ENCODE measurements at places on chromosomes 2 and 18.

DNA sequence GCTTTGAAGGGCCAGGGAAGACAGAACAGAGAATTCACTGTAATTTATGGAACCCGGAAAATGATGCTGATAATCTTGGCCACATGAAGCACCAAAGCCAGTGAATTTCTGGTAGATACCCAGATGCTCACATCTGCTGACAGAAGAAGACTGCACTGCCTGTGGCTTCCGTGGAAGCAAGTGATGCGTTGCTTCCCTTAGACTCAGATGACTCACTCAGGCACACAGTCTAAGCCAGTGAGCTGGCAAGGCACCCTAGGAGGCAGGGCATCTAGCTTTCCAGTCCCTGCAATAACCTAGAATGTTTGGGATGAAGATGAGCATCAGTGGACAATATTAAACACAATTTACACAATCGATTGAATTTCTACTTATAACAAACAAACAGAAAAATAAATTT is 284.7 kb downstream of the CMPK2 start:
- no peak for DNase-seq

GRCh38 chr2:1742301-1742680 is 2.0 kb downstream of the PXDN start:
- DNase-seq, result no peak

GRCh38 chr2:74560591-74560990 is 6.1 kb downstream of the DOK1 start:
- DNase-seq, result no peak

GRCh38 chr2:97816411-97816810 is 103.0 kb downstream of the ZAP70 start:
- no peak for DNase-seq

DNA sequence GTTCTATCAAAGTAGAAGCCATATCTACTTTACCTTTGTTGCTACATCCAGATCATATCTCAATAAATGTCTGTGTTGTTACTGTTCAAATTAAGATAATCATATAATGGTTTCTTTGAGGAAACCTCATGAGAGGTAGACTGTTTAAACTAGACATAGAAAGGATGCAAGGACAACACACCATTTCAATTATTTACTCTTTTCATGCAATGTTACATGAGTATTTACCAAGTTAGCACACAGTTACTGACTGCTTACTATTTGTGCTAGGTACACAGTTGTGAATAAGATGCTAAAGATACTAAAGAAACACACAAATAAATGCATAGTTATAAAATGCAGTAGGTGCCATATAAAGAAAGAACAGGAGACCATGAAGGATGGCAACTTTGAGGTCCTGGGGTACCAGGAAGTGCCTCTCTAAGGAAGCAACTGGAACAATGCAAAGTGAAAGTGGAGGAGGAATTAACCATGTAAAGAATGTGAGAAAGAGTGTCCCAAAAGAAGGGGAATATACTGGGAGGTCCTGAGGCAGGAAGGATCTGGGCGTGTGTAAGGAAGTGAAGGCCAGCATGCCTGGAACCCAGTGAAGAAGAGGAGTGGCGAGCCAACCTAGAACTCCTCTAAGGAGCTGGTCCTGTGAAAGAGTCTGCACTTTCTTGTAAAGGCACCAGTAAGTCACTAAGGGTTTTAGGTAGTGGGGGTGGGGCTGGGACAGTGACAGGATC is 39.4 kb downstream of the RBMS1 start:
- no peak for DNase-seq

DNA sequence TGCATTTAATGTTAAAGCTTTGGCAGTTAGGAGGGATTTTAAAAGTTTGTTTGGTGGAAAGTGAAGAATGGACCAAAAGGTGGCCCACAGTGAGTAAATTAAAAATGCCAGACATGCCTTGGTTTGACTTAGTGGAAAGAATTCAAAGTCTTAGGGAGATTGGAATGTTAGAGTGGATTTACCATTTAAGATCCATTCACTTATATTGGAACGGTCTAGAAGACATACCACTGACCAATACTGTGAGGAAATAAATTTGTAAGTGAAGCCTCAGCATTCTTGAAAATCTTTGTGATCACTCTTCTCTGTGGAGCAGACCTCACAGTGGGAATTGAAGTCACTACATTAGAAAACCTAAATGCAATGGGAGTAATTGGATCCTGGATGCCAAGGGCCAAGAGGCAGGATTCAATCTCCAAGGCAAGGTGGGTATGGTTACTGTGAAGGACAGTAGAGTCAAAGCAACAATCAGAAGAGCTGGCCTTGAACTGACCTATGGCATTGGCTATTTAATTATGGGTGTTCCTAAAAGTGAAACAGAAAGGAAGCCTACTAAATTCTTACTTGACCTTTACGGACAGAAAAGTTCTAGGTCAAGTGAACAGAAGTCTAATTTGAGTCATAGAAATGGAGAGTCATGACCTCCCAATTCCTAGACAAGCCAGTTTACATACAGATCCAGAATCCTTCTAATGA is 40.2 kb upstream of the VRK2 start:
- DNase-seq, result no peak

DNA sequence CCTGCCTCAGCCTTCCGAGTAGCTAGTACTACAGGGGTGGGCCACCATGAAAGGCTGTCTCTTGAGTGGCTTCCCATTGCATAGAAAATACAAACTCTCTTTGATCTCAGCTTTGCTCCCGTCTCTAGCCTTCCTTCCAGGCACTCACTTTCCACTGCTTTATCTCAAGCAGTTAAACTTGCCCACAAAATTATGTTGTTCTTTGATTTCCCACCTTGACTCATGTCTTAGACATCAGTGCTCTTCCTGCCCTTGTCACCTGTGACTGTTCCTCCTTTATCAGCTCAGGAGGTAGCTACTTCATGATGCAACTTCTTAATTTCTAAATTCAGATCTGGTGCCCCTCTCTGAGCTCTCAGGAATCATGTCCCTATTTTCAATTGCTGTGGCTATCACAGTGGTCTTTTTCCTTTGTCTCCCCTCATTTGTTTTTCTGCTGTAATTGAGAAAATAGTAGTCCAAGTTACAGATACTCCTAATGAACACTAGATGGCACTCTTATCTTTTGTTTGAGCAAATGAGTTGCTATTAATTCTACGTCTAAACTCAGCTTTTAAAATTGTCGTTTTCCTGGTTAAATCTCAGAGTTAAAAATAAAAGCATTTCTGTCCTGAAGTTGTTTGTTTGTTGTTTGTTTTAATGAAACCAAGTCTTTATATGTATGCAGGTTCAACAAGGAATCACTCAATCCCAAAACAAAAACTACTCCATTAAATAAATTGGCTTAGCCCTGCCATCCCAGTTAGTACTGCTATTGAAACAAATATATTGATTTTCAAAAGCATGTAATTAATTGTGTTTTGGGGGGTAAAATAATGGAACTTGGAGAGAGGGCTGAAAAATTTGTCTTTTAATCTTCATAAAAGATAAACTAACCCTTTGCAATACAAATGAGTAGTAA is 46.9 kb upstream of the GREB1L start:
- no peak for DNase-seq

- DNase-seq, result no peak
These were observed 97.7 kb downstream of the TMEM17 start for GRCh38 chr2:62408241-62408677.

- DNase-seq, result no peak
These were observed 35.8 kb downstream of the HS1BP3 start for GRCh38 chr2:20615068-20615465.

GRCh38 chr2:190355968-190356644 is 12.7 kb downstream of the INPP1 start:
- no peak for DNase-seq

DNA sequence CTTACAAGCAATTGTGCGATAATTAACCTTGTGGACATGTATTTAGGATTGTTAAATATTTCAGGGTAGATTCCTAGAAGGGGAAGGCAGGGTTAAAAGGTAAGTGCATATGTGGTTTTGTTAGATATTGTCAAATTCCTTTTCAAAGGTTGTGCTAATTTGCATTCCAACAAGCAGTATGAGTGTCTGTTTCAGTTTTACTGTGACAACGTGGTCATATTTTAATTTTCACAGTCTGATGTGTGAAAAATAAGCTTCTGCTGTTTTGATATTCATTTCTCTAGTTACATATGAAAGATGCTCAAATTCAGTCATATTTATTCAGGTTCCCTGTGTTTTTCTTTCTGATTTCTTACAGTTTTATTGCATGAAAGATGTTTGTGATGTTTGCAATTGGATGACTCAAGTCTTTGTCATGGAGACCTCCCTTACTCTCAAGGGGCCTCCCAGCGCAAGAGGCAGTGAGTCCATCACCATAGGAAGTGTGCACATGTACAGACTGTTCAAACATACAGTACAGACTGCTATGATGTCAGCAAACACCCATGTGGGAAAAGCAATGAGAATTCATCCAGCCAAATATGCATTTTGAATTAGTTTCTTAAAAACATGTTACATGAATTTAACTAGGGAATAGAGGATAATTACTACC is 310.8 kb downstream of the GALR1 start:
- DNase-seq, result no peak

DNA sequence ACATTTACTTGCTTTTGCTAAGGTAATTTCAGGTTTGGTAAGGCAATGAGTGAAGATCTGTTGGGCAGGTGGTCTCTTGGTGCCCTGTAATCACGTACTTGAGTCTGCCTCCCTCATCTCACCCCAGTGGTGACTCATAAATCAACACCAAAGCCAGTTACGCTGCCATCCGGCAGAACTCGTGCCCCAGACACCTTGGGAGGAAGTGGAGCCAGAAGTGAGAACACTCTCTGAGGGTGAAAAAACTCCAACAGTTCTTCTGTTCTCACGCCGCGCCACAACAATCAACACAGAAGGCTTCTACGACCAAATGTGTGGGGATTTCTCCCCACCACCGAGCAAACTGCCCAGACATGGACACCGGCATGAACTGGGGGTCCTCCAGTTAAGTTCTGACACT is 206.2 kb downstream of the ARL4C start:
- peak; percentile 37 for DNase-seq

GRCh38 chr2:142422041-142422440 is 291.2 kb upstream of the LRP1B start:
- DNase-seq, result no peak

- DNase-seq, result no peak
These were observed 36.7 kb downstream of the MCFD2 start for GRCh38 chr2:46878886-46879285.

DNA sequence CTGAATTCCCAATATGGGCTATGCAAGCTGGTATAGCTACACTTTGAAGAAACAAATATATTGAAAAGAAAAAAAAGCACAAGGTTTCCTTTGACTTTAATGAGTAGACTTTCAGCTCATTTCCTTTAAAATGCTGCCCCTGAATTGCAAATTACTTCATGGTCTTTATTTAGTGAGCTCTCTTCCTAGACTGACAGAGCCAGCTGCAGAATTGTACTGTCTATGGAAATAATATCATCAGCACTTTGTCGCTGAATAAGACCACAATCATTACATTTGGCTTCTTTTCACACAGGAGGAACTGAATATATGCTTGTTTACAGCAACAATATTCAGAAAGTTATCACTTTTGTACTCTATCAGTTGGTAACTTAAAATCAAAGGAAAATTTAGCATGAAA is 41.7 kb downstream of the ARL5A start:
- no peak for DNase-seq

DNA sequence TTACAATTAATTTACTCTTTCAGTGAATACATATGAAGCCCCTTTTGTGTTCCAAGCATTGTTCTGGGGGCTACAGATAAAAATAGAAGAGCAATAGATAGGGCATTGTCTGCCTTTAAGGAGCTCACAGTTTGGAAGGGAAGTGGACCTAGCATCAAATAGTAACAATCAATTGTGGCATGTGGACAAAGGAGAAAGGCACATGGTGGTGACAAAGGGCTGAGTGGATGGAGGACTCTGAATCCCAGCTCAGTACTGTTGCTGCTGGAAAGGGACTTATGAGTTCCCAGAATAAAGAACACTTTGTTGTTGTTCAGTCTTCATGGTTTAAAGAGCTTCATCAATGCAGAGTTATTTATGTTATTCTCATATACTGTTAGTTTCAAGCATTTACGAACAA is 217.7 kb downstream of the HRH4 start:
- DNase-seq, result no peak

All from stimulated activated CD4-positive, alpha-beta T cell treated with anti-CD3 and anti-CD28 coated beads, Interleukin-1b, Interleukin-23, amount 100 ng/mL, for 1 hour (primary cell).